ENCODE measurements at places on chromosomes 4 and X. TPM values are rescaled to one million over a fixed set of nuclear protein-coding genes. Genes with fewer than 3 reads are reported as not detected.

The GLRB gene
- total RNA-seq = 5.2 TPM

The IL2 gene
- not detected for total RNA-seq

The NR3C2 gene
- 13.9 TPM for total RNA-seq

The SORCS2 gene
- total RNA-seq = 13.4 TPM

The MAML3 gene
- total RNA-seq = 21.8 TPM

The YY2 gene
- 3.1 TPM for total RNA-seq

The GSX2 gene
- total RNA-seq = 5.6 TPM

The EREG gene
- total RNA-seq = 4.4 TPM

The OPRPN gene
- total RNA-seq = not detected

The FAM47A gene
- total RNA-seq = not detected

The GRPEL1 gene
- total RNA-seq = 31.4 TPM

The AFP gene
- total RNA-seq = 67.6 TPM

The CXCL1 gene
- 3.8 TPM for total RNA-seq
